ENCODE measurements at places on chromosomes 16 and 17.
A peak's percentile ranks its signal among the peaks of the same experiment; 100 is the strongest.

DNA sequence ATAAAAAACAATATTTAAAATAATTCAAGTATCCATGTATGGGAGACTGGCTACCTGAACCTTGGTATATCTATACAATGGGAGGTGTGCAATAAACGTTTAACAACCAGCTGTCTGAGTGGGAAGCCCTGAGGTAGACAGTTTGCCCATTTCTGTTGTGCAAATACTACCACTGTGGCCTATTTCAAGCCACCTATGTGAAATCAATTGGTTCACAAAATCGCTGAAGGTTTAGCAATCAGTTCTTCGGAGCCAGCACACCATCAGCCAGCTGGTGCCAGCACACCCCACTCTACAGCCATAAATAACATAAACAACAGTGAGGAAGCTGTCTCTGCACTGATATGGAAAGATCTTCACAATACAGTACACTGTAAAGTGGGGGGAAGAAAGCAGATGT, 46.7 kb upstream of the KDM8 start:
- DNase-seq: no peak

- DNase-seq: peak; percentile 18
Measured at GRCh38 chr17:72191921-72192799, 71.3 kb downstream of the SOX9 start.

DNA sequence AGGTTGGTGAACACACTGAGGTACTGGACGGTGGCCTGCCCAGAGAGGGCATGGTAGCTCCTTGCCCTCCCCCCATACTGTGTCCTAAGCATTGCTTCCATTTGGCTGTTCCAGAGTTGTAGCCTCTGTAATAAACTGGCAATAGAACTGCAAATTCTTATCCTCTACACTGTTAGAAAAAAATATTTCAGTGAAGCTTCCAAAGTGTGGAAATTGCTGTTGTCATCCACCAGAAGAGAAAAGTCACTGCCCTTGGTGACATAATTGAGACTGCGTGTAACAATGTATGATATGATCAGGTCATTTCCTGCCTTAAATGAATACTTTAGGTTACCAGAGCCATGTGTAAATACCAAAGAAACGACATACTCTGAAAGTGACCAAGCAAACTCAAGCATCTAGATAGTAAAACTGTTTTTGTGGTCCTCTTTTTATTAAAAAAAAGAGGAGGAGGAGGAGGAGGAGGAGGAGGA, 65.9 kb downstream of the CEP95 start:
- no peak for DNase-seq

GRCh38 chr17:58308173-58308984, 20.2 kb downstream of the TSPOAP1 start:
- peak; percentile 36 for DNase-seq

- DNase-seq: no peak
Measured at GRCh38 chr17:51636291-51636690, 375.9 kb downstream of the UTP18 start.

GRCh38 chr17:80260069-80260535, 550 bp upstream of the RNF213 start:
- DNase-seq: peak; percentile 70

- DNase-seq: no peak
Measured at GRCh38 chr16:23015580-23015979, 133.7 kb downstream of the USP31 start.

- DNase-seq: no peak
Measured at GRCh38 chr17:67174190-67174589, 70.8 kb downstream of the HELZ start.

DNA sequence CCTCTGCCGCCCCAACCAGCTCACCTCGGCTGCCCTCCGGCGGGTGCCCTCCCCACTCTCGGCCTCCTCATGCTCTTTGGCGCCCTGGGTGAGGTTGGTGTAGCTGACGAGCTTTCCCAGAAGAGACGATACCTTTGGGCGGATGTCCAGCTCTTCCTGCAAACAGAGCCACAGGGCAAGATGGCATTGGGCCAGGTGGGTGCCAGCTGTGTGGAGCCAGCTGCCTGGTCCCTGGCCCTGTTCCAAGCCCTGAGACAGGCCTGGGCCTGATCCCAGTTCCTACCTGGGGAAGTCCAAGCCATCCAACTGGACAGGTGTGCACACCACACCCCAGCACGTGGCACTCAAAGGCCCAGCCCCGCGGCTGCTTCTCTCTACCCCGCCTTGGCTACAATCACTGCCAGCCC, 6.9 kb downstream of the SLC12A4 start:
- no peak for DNase-seq

GRCh38 chr17:65163990-65164495, 26.9 kb downstream of the RGS9 start:
- no peak for DNase-seq

GRCh38 chr16:1807626-1808025, 14.1 kb upstream of the IGFALS start:
- DNase-seq: no peak

DNA sequence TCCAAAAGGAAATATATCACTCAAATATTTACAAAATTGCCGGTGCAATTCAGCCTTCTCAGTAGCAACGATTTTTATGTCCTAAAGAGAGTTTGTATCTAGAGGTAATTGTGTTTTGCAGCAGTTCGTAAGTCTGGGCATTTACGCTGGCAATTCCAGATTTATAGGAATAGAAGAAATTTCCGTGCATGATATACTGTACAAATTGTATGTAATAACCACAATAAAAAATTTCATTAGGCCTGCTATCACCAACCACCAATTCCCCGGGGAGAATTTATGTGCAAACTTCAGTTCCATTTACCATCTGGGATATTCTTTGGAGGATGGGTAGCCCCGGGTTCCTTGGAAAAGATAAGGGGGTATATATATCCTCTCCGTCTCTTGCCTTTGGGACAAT, 401.5 kb downstream of the TMEM114 start:
- no peak for DNase-seq

- DNase-seq: no peak
Measured at GRCh38 chr16:65763640-65764305, 602.7 kb upstream of the CDH5 start.

GRCh38 chr17:81251709-81252301, 12.7 kb downstream of the NDUFAF8 start:
- no peak for DNase-seq

DNA sequence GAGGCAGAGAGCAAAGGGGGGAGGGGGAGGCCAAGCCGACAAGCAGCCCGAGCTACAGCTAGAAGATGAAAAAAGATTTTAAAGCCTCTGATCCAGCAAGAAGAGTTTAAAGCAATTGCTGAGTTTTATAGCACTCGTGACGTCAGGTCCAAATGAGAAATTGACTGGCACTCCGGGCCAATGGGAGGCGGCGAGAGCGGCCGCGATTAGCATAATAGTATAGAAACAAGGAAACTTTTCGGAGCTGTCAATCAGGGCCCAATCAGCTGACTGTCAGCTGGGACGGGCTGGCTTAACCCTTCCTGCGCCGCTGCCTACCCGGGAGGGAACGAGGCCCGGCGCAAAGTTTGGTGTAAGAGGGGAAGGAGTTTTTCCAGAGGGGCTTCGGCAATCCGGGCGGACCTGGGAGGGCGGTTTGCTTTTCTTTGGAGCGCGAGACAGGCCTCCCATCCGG, at the start of gene MAF:
TSS of gene MAF (minus strand) at position 100 of the 454 bp plus-strand sequence. CDS start 835 bp downstream, outside the sequence.
- peak; percentile 93 for DNase-seq

DNA sequence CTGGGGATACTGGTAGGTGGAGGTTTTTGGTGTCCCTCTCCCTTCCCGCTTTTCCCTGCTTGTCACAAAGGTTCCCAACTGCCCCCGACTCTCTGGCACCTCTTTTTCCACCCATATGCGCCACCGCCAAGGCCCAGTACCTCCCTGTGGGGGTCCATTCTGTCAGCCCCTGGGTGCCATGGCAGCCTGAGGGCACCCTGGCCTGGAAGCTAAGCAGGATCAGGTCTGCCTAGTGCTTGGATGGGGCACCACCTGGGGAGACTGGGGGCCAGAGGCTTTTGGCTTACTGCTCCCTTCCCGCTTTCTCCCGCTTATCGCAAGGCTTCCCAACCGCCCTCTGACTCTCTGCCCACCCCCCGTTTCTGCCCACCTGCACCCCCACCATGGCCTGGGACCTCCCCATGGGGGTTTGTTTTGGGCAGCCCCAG, 2286.4 kb downstream of the TP53TG3F start:
- no peak for DNase-seq

DNA sequence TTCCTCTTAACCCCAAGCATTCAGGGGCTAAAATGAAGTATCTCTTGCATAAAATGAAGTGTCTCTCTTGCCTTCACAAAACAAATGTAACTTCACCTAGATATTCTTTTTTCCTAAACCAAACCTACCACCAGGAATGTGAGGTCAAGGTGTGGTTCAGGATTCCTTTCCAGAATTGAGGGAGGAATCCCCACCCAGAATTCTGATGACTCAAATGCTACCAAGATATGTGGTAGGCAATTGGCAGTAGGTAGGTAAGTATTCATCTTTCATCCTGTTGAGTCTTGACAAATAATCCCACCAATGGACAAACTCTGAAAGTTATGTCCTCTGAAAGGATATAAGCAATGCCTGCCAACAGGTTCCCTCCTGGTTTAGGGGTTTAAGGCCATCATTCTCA, 26.2 kb downstream of the TRIM16 start:
- DNase-seq: no peak

DNA sequence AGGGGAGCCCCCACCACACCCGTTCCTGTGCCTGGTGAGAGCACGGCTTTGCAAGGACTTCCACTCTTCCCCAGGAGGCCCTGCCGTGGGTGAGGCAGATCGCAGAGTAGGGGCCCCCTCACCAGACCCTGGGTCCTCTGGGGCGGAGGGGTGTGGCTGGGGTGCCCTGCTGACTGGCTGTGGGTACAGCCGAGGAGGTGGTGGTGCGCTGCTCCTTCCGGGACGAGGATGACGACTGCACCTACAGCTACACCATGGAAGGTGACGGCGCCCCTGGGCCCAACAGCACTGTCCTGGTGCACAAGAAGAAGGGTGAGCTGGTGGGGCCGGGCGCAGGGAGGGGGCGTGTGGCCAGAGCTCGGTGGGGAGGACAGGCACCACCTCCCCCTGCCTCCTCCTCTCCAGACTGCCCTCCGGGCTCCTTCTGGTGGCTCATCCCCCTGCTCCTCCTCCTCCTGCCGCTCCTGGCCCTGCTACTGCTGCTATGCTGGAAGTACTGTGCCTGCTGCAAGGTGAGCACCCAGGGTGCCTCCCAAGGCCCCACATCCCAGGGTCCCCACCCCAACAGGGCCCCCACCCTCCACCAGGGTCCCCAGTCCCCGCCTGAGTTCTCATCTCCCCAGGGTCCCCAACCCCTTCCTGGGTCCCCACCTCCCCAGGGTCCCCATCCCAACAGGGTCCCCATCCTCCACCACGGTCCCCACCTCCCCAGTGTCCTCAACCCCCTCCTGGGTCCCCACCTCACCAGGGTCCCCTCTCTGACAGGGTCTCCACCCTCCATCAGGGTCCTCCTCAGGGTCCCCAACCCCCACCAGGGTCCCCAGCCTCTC, 16.1 kb downstream of the ITGB4 start:
- no peak for DNase-seq

GRCh38 chr16:30979170-30980022, 5.6 kb upstream of the HSD3B7 start:
- no peak for DNase-seq

- no peak for DNase-seq
Measured at GRCh38 chr16:68948230-68948910, 105.0 kb downstream of the TANGO6 start.

DNA sequence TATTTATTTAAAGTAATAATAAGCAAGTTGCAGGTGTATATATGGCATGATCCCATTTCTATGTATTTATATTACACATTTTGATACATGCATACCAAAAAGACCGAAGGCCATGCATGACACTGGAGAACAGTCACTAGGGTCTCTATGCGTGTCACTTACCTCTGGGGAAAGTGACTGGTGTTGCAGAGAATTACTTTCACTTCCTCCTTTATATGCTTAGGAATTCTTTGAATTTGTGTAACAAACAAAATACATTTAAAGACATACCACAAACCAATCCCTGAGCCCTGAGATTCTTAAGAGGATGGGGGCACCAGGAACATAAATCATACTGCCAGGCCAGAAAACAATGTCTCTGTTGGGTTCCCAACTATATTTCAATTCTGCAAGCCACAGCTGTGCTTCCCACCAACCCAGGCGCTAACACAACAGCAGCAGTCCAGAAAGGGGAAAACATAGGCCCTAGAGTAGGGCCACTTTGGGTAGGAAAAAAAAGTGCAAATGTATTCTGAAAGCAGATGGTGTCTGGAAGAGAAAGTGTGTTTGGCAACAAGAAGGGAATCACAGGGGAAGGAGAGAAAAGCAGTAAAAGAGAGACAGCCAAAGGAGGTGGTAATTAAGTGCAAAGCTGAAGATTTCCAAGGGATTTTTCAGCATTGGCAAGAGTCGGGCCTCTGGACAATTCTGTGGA, 24.5 kb upstream of the HYDIN start:
- DNase-seq: peak; percentile 46

- no peak for DNase-seq
Measured at GRCh38 chr16:49084628-49085390, 196.8 kb downstream of the CBLN1 start.

DNA sequence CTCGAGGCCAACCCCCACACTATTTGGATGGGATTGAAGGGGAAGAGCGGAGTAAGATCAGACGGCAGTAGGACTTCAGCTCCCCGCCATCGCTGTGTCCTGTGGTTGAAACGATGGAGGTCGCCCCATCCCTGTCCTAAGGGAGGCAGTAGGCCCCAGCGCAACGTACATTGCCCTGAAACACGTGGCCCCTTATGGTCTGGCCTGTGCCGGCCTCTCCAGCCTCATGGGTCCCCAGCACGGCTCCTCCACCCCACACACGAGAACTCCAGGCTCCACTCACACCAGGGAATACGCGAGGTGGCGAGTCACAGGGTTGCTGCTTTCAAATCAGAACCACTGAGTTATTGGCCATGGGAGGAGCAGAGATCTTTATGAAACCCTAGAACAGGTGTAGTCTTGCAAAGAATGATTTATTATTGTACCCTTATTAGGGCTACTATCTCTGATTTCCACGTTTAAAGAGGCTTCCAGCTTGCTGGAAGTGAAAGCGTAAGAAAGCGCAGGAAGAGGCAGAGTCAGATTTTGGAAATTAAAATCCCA, 669 bp upstream of the DCTPP1 start:
- DNase-seq: no peak

DNA sequence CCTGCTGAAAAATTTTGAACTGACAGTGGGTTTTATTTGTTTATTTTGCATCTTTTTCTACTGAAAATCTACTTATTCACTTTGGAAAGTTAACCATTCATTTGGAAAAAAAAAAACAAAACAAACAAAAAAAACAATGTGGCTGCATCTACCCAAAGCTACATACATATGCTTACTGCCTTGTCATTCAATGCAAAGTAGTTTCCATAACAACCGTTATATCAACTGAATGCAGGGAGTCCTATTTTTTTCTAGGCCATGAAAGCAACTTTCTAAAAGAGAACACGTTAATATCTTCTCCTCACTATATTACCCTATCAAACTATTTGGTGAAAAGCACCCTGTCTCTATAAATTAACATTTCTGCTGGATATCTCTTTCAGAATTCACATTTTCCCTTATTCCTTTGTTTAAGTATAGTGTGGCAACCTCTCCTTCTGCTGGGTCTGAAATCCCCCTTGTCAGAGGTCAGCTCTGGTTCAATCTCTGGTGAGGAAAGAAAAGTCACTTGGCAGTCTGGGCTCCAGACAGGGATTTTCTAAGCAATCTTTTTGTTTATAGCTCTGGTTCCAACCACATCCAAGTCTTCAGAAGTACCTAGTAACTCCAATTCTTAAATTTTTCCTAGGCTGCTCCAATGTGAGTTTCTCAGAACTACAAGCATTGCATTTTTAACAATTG, 528.4 kb upstream of the TOM1L1 start:
- DNase-seq: no peak
